ENCODE measurements at places on chromosomes 1 and 21.

DNA sequence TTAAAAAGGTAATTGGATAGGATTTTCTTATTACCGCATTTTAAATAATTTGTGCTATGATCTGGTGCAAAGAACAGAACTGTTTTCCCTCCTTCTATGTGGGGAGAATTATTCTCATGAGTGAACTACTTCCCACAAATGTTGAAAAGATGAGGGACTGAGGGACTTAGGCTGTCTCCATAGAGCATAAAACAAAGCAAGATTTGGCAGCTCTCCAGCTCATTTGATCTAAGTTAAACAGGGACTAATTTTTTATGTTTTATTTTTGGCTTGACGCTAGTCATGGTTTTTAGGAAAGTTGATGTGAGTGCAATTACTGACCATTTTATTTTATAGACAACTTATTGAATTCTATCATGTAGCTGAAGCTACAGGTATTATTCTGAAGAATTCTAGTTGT is 362.3 kb downstream of the HLX start:
- DNase-seq = peak; percentile 15

DNA sequence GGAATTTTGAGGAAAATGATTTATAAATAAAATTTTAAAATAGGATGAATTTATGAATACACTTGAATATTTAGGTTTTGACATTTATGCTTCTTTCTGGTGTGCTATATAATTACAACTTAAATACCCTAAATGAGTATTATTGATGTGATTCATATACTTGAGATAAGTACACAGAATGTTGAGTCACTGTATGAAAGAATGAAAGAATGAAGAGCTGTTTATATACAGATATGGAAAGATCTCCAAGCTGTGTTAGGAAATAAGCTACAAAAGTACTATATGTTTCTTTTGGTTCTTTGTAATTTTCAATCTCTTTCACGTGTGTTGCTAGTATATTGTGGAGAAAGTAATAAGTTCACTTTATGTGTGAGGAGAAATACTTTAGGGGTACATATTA is 147.2 kb downstream of the RASAL2 start:
- no peak for DNase-seq

DNA sequence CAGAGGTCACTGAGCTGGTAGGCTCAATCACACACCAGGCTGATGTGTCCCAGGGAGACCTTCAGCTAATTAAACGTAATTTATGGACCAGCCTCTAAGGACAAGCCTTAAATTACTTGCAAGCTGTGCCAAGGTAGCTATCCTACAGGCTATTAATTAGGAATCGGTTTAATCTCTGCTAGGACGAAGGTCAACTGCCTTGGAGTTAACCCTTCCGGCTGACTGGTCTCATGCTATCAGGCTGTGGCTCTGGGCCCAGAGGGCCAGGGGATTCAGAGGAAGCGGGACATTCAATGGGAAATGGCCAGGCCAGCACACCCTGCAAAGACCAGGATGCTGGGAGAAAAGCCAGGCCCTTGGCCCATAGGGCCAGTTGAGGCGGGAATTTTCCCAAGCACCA is 19.0 kb downstream of the DHRS3 start:
- no peak for DNase-seq

- no peak for DNase-seq
These were observed 97.5 kb downstream of the SPATA46 start for GRCh38 chr1:162279136-162279498.

- no peak for DNase-seq
These were observed 83.9 kb downstream of the ADAMTS1 start for GRCh38 chr21:26761174-26761915.

GRCh38 chr1:207852576-207853371 is 58.2 kb downstream of the CD34 start:
- DNase-seq = no peak

DNA sequence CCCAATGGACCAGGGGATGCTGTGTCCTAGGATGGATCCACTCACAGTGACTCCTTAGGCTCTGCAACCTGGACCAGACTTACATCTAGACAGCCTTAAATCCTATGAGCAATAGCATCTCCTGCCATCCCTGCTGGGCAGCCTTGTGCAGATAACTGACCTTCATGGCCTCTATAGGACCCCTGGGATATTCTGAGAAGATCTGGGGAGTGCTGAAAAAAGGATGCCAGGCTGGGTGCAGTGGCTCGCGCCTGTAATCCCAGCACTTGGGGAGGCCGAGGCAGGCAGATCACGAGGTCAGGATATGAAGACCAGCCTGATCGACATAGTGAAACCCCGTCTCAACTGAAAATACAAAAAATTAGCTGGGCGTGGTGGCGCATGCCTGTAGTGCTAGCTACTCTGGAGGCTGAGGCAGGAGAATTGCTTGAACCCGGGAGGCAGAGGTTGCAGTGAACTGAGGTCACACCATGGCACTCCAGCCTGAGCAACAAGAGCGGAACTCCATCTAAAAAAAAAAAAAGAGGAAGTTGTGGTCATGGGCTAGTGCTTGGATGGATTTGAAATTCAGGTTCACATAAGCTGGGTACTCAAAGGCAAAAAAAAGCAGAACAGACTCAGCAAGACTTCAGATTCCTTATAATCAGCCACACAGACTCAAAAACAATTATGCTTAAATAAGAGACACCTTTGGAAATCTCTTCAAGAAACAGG is 10.9 kb upstream of the SH2D1B start:
- no peak for DNase-seq

DNA sequence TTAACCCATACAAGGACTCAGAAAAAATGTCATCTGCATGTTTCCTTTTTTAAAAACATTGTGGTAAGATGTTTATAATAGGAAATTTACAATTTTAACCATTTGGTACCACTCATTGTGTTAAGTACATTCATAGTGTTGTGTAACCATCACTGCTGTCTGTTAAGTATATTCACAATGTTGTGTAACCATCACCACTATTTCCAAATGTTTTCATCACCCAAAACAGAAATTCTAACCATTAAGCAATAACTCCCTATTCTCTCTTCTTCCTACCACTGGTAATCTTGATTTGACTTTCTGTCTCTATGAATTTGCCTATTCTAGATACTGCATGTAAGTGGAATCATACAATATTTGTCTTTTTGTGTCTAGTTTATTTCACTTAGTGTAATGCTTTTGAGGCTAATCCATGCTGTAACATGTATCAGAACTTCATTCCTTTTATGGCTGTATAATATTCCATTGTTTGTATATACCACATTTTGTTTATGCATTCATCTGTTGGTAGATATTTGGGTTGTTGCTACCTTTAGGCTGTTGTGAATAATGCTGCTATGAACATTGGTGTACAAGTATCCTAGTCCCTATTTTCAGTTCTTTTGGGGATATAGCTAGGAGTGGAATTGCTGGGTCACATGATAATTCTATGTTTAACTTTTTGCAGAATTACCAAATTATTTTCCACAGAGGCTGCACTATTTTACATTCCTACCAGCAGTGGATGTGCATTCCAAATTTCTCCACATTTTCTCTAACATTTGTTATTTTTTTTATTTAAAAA is 14.1 kb downstream of the HIPK1 start:
- no peak for DNase-seq

GRCh38 chr1:17112496-17113236 is 6.6 kb downstream of the PADI2 start:
- no peak for DNase-seq

DNA sequence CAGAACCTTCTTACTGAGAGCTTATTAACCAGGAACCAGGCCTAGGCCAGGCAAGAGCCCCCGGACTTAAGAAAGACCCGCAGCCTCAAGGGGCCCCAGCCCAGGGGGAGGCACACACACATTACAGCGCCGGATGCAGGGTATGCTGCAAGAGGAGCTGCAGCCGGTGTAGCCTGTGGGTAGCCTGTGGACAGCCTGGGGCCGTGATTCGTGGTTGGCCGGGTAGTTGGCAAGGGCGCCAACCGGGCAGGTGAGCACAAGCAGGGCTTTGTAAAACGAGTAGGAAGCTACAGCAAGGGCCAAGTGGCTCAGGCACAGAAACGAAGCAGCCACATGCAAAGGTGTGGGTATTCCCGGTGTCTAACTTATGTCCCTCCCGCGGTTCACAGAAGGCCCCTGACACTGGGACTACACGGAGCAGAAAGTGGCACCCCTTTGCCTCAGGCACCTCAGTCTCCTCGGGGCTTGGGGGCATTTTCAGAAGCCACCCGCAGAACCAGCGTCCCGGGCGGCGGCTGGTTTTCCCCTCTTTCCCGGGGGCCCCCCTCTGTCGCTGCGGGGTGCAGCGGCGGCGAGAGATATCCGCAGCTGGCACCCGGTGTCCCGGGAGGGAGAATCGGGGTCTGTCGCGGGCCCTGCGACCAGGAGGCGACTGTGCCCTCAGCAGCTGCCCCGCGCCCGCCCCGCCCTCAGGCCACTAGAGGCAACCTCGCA is 40.8 kb downstream of the KIAA1614 start:
- no peak for DNase-seq

GRCh38 chr1:39777306-39777705 is 6.2 kb upstream of the OXCT2 start:
- no peak for DNase-seq

DNA sequence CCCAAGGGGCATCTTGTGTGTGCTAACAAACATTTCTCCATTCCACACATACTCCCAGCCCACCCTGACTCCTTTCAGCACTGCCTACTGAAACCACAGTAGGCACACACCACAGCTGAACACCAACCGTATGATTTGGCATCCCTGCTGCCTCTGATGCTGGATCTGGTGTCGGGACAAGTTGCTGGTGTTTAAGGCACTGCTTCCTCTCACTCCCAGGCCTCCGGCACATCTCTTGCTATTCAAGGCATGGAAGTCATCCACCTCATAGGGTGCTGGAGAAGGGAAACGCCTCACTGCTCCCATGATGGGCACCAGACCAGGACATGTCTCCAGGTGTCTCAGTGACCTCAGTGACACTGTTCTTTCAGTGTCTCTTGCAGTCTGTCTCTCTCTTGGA is 2.4 kb upstream of the ITLN2 start:
- DNase-seq = no peak

DNA sequence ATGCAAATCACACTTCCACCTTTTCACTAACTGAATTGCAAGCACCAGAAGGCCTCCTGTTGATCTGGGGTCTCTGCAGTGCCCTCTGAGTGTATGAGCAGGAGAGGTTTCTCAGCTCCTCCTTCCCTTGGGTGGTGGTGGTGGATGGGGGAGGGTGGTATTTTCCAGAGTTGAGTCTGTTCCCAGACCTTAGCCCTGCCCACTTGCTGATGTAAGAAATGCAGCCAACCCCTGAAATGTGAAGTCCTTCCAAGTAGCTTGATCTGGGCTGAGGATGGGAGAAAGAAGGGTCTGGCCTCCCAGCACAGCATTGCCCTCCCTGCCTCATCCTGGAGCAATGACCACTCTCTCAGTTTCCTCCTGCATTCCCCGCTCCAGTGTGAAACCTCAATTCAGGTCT is 6.3 kb upstream of the FOXD2 start:
- no peak for DNase-seq

- no peak for DNase-seq
These were observed 191.3 kb upstream of the LMO4 start for GRCh38 chr1:87137342-87137739.

- DNase-seq = no peak
These were observed 42.6 kb downstream of the PLEKHA6 start for GRCh38 chr1:204317170-204317569.

- DNase-seq = no peak
These were observed 21.5 kb upstream of the LEFTY2 start for GRCh38 chr1:225962440-225962975.

DNA sequence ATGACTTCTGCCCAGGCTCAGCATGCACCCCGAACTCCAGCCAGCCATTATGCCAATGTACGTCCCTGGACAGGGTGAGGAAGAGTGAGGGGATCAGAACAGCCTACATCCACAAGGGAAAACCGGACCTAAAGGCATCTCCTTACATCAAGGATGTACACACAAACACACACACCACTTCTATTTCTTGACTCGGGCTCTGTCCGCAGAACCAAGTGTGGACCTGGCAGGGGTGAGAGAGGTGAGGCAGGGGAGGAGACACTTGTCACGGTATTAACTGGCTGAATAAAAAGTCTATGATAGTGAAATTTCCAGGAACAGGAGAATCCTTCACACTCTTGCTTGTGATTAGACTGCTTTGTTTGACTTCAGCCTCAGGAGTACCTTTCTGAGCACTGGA is 2.3 kb downstream of the LMOD1 start:
- DNase-seq = no peak

GRCh38 chr1:29517251-29518086 is 281.1 kb downstream of the PTPRU start:
- DNase-seq = no peak

DNA sequence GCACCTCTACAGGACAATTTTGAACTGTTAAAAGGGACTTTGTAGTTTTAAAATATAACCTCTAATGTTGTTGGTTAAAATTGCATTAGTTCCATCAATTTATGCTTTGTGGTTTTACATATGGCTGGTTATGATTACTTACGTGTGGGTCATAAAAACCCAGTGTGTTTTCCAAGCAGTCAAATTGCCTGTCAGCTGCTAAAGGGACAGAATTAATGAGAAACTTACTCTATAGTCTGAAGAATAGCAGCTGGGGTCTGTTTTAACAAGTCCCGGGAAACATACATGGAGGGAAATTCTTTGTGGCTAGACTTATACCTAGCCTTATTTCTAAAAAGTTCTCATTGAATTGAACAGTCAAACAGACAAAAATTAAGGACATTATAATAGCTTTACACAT is 820.9 kb upstream of the ADGRL4 start:
- DNase-seq = no peak

DNA sequence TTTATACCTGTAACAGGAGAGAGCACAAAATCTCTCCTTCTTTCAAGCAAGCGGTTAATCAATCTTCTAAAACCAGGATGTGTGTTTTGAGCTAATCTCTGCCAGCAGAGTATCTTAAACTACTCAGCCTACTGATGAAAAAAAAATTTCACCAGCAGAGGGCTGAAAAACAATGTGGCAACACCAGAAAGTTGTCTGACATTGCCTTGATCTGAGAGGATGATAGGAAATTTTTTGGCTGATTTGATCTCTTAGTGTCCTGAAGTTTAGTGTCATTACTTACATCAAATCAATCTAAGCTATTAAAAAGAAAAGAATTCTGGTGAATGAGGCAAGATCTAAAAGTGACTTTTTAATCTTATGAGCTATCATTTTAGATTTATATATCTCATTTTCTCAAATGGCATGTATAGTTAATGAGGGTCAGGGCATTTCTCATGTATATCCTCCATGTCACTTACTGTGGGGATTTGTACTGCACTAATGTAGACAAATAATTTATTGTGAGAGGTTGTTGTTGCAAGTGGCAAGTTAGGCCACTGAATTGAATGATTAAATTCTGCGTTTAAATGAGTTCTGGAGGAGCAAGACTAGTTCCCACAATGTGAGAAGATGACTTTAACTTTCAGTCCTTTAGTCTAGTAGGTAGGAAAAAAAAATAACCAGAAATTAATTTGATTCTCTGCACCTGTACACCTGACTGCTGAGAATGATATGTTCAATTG is 10.9 kb downstream of the ADAMTS1 start:
- DNase-seq = no peak

Measured in NCI-H446 treated with DMSO at 0.1 percent for 48 hours (cell line).